ENCODE measurements at places on chromosomes 12 and 14. TPM values are rescaled to one million over a fixed set of nuclear protein-coding genes. Genes with fewer than 3 reads are reported as not detected.
A peak's percentile ranks its signal among the peaks of the same experiment; 100 is the strongest.

Gene DNAJC22
- total RNA-seq = 10.9 TPM

DNA sequence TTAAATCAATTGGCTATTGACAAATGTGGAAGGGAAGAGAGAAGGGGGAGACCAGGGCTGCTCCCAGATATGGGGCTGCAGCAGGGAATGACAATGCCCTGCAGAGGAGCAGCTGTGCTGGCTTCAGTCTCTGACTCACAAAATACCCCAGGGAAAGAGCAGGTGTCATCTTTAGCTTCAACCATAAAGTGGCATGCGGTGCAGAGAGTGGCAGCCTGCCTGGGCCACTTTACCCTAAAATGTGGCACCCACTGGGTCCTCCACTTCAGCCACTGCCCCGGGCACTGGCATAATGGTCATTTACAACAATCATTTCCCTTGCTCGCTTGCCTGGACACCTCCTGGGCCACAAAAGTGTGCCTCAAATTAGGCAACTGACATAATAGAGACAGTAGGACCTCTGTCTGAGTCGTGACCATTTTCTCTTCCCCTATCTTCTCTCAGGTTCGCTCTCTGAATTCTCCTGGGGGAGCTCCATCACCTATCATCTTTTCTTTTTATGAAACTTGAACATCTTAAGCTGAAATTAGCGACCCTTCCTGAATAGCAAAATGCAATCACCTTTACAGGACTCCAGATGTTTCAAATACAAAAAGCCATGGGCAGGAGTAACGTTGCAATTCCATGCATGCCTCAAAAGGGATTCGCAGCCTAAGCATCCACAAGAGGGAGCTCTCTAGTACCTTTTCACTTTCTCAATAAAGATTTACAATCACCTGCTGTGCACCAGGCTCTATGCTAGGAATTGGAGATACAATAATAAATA is 179.9 kb upstream of the ATF7IP start:
- no peaks in the 10 kb centered on the region for H3K27me3 ChIP-seq
- no peak overlapping the region for H3K27ac ChIP-seq
- H3K4me1 ChIP-seq = peaks cover 6% of the 10 kb centered on the region
- no peak overlapping the region for H3K4me3 ChIP-seq

- H3K36me3 ChIP-seq = no peaks in the 10 kb centered on the region
- no peaks in the 10 kb centered on the region for H3K4me1 ChIP-seq
- no peak overlapping the region for H3K4me3 ChIP-seq
These were observed 87.6 kb downstream of the SEC23A start for GRCh38 chr14:39015360-39015961.

GRCh38 chr14:94952097-94952496 is 182.2 kb upstream of the GSC start:
- DNase-seq = no peak
- no peaks in the 10 kb centered on the region for H3K4me1 ChIP-seq
- no peak overlapping the region for H3K4me3 ChIP-seq
- H3K36me3 ChIP-seq = no peaks in the 10 kb centered on the region
- H3K27ac ChIP-seq = no peak overlapping the region

GRCh38 chr14:66069036-66069435 is 417.1 kb upstream of the CCDC196 start:
- H3K36me3 ChIP-seq = no peaks in the 10 kb centered on the region
- no peak overlapping the region for H3K27ac ChIP-seq
- H3K4me1 ChIP-seq = no peaks in the 10 kb centered on the region
- no peaks in the 10 kb centered on the region for H3K27me3 ChIP-seq
- no peak for DNase-seq

GRCh38 chr14:76267322-76268046 is 108.5 kb upstream of the ESRRB start:
- DNase-seq = peak; percentile 65
- peaks cover 15% of the 10 kb centered on the region for H3K4me1 ChIP-seq
- no peaks in the 10 kb centered on the region for H3K27me3 ChIP-seq
- peak overlapping the region; percentile 36 for H3K4me3 ChIP-seq
- H3K36me3 ChIP-seq = no peaks in the 10 kb centered on the region
- peak overlapping the region; percentile 65 for H3K27ac ChIP-seq

DNA sequence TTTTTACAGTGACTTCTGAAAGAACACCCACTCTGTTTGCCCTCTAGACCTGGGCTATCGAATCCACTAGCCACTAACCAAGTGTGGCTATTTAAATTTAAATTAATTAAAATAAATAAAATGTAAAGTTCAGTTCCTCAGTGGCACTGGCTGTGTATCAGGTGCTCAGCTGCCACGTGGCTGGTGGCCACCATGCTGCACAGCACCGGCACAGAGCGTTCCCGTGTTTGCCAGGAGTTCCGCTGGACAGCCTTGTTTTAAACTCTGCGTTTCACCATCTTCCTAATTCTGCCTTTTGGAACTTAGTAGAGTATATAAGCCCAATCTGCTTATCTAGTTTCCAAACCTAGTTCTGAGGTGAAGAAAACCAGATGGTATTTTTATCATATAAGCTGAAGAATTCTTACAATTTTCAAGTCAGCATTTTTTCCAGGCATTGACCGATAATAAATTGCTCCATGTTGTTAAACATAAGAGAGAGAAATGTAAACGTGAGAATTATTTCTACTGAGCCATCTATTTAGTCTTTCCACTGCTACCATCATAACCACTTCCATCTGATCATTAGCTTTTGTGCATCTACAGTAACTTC is 339.0 kb downstream of the CACNA1C start:
- H3K4me3 ChIP-seq = no peak overlapping the region
- H3K4me1 ChIP-seq = no peaks in the 10 kb centered on the region
- no peaks in the 10 kb centered on the region for H3K36me3 ChIP-seq
- DNase-seq = no peak

GRCh38 chr14:105581551-105582341 is 55.4 kb downstream of the TMEM121 start:
- no peaks in the 10 kb centered on the region for H3K36me3 ChIP-seq
- H3K4me1 ChIP-seq = no peaks in the 10 kb centered on the region
- no peak overlapping the region for H3K4me3 ChIP-seq
- H3K27me3 ChIP-seq = no peaks in the 10 kb centered on the region

DNA sequence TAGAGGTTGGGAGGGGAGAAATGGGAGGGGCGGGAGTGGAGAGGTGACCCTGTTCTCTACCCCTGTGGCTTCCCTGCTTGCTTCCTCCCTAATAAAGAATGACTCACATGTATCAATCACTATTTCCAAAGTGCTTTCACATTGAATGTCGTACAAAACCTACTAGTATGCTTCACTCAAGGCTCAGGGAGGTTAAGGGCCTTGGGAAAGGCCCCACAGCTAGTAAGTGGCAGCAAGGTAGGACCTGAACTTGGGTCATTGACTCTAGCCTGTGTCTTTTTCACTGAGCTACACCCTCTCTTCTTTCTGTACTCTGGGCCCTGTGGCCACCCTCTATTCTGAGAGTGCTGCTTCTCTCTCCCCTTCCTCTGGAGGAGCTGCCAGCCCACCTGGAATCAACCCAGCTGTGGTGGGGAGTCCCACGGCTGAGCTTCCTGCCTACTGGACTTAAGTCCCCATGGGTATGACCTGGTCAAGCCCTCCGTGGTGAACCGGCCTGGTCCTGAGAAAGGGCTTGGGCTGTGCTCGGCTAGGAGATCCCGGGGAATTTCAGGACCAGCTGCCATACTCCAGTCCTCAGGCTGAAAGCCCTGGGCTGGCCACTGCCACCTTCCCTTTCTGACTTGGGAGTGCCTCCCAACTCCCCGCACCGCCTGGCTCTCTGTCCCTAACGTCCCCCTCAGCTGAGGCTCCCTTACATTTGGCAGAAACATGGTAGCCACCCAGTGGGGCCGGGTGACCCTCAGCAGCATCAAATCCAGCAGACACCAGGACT is 13.0 kb downstream of the SLC48A1 start:
- no peaks in the 10 kb centered on the region for H3K27me3 ChIP-seq
- H3K4me1 ChIP-seq = no peaks in the 10 kb centered on the region
- DNase-seq = no peak
- no peak overlapping the region for H3K27ac ChIP-seq
- H3K4me3 ChIP-seq = no peak overlapping the region

- no peaks in the 10 kb centered on the region for H3K4me1 ChIP-seq
- no peaks in the 10 kb centered on the region for H3K36me3 ChIP-seq
These were observed 93.0 kb downstream of the SLC24A4 start for GRCh38 chr14:92415969-92416368.

- no peak for DNase-seq
- H3K4me3 ChIP-seq = no peak overlapping the region
- H3K36me3 ChIP-seq = no peaks in the 10 kb centered on the region
- no peak overlapping the region for H3K27ac ChIP-seq
- H3K27me3 ChIP-seq = no peaks in the 10 kb centered on the region
These were observed 37.4 kb upstream of the OVCH1 start for GRCh38 chr12:29534935-29535334.

- no peaks in the 10 kb centered on the region for H3K36me3 ChIP-seq
- DNase-seq = no peak
- H3K4me3 ChIP-seq = no peak overlapping the region
- no peak overlapping the region for H3K27ac ChIP-seq
- H3K27me3 ChIP-seq = no peaks in the 10 kb centered on the region
- H3K4me1 ChIP-seq = no peaks in the 10 kb centered on the region
These were observed 383.5 kb downstream of the RGS6 start for GRCh38 chr14:72315714-72316113.

Gene ZNF891
- 3.1 TPM for total RNA-seq

DNA sequence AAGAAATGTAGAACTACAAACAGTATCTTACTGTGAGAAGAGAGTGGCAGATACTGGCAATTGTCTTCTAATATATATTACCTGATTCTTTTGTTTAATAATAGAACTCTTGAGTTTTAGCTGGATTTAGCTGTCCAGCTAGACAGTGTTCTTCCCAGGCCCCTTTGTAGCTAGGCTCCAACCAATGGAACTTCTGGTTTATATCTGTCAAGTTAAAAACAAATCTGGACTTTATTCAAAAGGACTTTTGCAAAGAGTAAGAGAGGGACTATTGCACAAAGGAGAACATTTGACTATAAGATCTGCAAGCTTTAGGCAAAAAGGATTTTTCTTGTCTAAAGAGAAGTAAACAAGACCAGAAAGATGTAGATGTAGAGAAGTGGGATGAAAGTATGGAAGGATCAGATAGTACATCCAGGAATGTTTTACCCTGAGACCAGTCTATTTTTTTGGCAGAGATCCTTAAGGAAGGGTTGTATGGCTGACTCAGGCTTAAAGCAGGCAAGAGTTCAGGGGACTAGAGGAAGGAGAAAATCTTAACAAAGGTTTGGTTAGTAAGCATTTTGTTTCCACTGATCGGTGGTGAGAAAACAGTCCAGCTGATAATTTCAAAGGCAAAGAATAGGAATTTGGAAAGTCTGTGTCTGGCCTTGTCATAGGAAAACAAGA is 111.1 kb upstream of the PLEKHA5 start:
- peaks cover 13% of the 10 kb centered on the region for H3K4me1 ChIP-seq
- H3K27ac ChIP-seq = peak overlapping the region; percentile 36
- no peak for DNase-seq
- H3K27me3 ChIP-seq = no peaks in the 10 kb centered on the region

GRCh38 chr12:57521525-57522010 is 1.1 kb upstream of the MBD6 start:
- no peaks in the 10 kb centered on the region for H3K27me3 ChIP-seq
- H3K4me3 ChIP-seq = no peak overlapping the region
- H3K4me1 ChIP-seq = peaks cover 73% of the 10 kb centered on the region
- H3K36me3 ChIP-seq = no peaks in the 10 kb centered on the region

Gene HOXC9
- not detected for total RNA-seq

Gene PTGR2
- 8.6 TPM for total RNA-seq

- H3K4me1 ChIP-seq = no peaks in the 10 kb centered on the region
- no peak overlapping the region for H3K4me3 ChIP-seq
- no peaks in the 10 kb centered on the region for H3K27me3 ChIP-seq
- H3K36me3 ChIP-seq = no peaks in the 10 kb centered on the region
- H3K27ac ChIP-seq = no peak overlapping the region
These were observed 33.0 kb downstream of the BHLHE41 start for GRCh38 chr12:26091822-26092221.

DNA sequence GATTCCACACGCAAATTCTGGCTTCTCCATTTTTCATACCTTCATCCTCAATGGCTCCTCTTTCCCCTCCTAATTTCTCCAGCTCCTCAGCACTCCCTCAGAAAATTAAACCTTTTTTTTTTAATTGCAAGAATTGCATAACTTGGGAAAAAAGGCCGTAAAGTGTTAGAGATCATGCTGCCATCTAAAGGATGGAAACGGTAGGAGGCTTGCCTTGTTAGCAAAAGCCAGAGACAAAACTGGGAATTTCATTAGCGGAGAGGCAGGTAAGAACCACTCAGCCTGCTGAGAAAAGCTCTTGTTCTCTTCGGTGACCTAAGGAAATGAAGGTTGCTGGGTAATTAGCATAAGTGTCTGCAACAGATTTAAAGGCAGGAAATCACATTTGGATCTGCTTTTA is 204.3 kb downstream of the AEBP2 start:
- no peak for DNase-seq
- no peak overlapping the region for H3K27ac ChIP-seq
- no peaks in the 10 kb centered on the region for H3K4me1 ChIP-seq
- no peak overlapping the region for H3K4me3 ChIP-seq

DNA sequence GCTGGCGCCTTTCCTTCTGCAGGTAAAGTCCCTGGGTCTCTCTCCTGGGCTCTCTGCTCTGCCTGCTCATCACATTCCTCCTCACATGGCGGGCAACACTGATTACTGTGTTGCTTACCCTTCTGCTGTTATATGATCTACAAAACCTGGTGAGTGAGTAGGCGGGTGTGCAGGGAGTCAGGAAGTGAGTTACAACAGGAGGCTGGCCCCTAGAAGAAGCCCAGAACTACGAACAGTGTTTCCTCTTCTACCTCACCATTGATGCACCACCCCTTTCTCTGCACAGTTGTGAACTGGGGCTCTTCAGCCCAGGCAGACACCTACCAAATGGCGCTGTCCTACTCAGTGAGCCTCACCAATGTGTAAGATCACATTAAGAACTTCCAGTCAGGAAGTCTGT is 4.9 kb upstream of the KLHL33 start:
- no peak overlapping the region for H3K27ac ChIP-seq
- no peaks in the 10 kb centered on the region for H3K27me3 ChIP-seq
- no peaks in the 10 kb centered on the region for H3K36me3 ChIP-seq
- no peak overlapping the region for H3K4me3 ChIP-seq
- no peaks in the 10 kb centered on the region for H3K4me1 ChIP-seq

GRCh38 chr14:61559641-61560201 is 135.6 kb upstream of the HIF1A start:
- peak overlapping the region; percentile 27 for H3K27ac ChIP-seq
- DNase-seq = no peak
- no peaks in the 10 kb centered on the region for H3K27me3 ChIP-seq
- H3K36me3 ChIP-seq = no peaks in the 10 kb centered on the region
- peaks cover 61% of the 10 kb centered on the region for H3K4me1 ChIP-seq

DNA sequence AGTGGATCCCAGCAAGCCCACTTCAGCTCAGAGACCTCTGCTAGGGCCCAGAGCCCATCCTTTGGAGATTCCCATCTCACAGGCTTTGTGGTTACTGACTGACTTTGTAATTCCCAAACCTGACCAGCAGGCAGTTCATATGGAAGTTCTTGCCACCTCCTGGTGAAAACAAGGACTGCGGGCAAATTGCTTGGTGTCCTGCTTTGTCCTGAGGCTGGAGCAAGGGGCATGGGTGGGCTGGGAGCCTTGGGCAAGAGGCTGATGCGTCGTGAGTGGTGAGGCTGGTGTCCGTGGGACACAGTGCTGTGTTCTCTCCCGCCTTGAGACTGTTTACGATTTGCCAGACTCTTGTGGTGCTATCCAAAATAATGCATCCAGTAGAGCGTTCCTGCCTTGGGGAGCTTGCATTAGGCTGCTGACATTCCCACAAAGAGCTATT is 91.0 kb downstream of the LRRC74A start:
- peaks cover 59% of the 10 kb centered on the region for H3K4me1 ChIP-seq
- H3K36me3 ChIP-seq = no peaks in the 10 kb centered on the region
- H3K27me3 ChIP-seq = no peaks in the 10 kb centered on the region
- H3K27ac ChIP-seq = peak overlapping the region; percentile 92
- no peak overlapping the region for H3K4me3 ChIP-seq

Measured in body of pancreas (tissue), 4 donors.